ENCODE measurements at places on chromosomes 7 and 10. TPM values are rescaled to one million over a fixed set of nuclear protein-coding genes. Genes with fewer than 3 reads are reported as not detected.

GRCh38 chr10:120266022-120266421, 191.0 kb upstream of the PLPP4 start:
- no peak for DNase-seq

The STEAP1 gene
- 15.6 TPM for total RNA-seq

The SPDYE6 gene
- not detected for total RNA-seq

GRCh38 chr10:34437906-34438305, 377.2 kb downstream of the PARD3 start:
- no peak for DNase-seq

DNA sequence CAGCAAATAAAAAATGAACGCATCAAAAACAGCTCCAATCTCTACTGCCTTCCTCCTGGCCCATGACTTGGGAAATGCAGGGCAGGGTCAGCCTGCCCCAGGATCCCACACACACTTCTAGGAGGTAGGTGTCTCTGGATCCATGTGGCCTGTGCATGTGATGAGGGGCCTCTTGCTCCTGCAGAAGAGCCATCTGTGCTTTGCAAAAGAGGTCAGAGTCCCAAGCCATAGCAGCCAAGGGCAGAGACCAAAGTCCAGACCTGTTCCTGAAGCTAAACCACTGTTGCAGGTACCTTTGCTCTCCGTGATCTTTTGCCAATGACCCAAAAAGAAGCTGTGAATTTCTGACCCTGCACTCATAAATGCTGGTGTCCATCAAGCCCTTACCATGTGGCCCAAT, 57.1 kb downstream of the KCNMA1 start:
- no peak for DNase-seq

The OR6B1 gene
- not detected for total RNA-seq

DNA sequence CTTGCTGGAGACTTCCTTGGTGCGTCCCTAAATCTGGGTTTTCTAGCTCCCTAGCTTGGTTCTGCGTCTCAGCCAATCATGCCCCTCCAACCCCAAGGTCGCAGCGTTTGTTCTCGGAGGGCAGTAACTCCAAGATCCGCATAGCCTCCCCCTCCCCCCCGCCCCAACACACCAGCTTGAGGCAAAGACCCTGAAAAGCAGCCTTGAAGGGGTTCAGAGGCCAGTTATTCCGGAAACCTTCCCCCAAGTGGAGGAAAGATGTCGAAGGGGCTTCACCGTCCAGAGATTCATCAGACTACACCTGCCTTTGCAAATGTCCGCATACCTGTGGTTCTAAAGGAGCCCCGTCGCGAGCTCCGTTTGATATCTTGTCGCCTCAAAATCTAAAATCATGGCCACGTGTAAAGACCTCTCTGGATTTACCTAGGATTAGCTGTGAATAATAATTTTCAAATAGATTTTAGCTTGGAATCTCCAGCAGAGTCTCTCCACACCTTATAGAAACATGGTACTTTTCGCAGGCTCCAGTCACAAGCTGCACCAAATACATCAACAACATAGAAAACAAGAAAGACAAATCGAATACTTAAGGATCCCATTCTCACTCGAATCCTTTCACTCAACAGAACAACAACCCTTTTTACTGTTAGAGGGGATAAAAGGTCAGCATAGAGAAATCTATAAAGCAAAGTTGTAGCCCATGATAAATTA, 7.9 kb downstream of the DLX6 start:
- DNase-seq, result no peak

DNA sequence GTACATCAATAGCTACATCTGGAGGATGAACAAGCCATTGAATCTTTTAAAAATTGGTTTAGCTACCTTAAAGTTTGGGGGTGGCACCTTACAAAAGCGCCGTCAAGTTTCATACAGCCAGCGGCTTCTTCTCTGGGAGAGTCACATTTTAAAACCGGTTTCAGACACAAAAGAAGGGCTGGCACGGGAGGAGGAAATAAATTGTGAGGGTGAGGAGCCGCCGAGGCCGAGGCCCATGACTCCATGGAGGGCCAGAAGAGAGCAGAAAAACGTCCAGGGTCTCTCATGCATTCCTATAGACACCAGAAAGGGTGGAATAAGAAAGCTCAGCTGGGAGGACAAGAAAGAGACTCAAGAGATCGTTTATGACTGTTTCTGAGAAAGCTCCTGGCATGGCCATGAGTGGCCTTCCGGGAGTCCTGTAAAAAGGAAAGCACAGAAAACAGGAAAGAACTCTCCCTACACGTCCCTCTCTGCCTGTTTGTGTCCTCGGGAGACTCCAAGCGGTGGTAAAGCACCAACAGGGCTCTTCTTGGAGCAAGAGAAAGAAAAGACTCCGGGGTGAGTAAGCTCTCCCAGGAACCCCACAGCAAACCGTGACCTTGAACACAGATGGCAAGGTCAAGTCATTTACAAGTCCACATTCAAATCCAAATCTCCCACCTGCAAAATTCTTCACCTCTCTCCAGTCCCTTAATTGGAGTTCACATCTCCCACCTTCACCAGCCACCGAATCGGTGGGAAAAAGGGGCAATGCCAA, 1.8 kb downstream of the FRAT2 start:
- no peak for DNase-seq

DNA sequence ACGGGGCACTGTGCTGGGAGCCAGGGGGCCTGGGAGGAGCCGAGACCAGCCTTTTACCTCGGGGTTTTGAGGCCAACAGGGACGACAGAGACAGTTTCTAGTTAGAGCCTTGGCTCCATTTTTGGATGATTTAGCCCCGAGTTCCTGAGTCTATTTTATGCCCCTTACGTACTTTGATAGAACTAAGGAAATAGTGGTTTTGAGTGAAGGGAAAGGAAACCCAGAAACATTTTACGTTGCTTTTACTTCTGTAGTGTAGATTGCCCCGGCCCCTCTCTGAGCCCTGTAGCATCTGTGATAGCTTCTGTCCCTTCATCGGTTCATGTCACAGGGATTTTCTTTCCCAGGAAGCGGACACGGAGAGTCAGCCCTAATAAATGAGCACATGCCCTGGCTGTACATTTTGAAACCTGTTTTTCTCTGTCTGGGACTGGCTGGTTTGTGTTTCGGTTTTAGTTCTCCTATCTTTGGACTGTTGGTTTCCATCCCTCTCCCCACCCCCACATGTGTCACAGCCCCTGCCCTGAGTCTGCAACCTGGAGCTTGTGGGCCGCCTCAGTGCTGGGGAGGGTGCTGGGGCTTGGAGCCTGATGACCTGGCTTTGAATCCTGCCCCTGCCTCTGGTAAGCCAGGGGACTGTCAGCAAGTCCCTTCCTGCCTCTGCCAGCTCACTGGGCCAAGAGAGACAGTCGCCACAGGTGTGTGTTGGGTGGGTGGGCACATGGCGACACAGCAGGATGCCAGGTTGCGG, 6.9 kb upstream of the ORAI2 start:
- no peak for DNase-seq

The CRHR2 gene
- total RNA-seq, result not detected

DNA sequence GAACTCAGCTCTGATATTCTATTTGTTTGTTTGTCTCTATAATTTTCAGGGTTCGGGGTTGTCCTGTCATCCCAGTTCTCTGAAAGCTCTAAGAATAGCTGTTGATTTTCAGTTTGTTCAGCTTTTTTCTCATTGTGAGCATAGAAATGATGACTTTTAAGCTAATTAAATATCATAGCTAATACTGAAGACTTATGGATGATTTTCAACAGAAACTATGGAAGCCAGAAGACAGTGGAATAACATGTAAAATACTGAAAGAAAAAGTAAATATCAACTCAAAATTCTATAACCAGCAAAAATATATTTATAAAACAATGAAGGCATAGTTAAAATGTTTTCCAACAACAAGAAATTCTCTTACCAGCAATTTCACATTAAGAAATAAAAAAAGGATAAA, 96.4 kb upstream of the ETV1 start:
- DNase-seq, result no peak

GRCh38 chr7:27128776-27129728, 1.5 kb downstream of the HOXA4 start:
- no peak for DNase-seq

- DNase-seq, result no peak
Observed at GRCh38 chr7:158760936-158761335, 56.3 kb upstream of the NCAPG2 start.

GRCh38 chr7:31251441-31251840, 89.1 kb downstream of the NEUROD6 start:
- no peak for DNase-seq

DNA sequence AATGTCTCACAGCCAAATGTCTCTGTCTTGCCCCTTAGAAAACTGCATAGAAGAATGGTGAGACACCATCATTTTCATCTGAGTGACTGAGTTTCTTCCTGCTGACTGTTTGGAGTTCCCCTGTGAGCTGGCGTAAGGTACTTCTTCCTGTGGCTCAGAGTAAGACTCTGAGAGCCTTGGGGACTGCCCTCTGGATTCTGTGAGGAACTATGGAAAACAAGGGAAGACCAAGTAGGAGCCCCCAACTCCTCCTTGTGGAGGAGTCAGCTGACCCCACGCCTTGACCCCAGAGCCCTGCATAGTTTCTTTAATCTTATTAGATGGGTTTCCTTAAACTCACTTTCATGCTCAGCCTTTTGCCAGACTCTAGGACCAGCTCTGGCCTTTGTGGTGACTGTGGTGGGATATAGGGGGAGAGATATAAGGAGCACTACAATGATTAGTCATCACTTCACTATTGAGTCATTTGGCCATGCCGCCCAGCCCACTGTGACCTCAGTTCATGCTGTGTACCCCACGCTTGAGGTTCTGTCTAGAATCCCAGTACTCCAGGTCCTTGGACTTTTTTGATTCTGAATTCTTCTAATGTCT, 51.8 kb upstream of the FAM133B start:
- DNase-seq, result no peak

The NANOS1 gene
- 1.4 TPM for total RNA-seq

GRCh38 chr7:153943457-153943856, 108.7 kb upstream of the DPP6 start:
- no peak for DNase-seq

- DNase-seq, result no peak
Observed at GRCh38 chr7:78055599-78055998, 257.0 kb downstream of the PHTF2 start.

- DNase-seq, result no peak
Observed at GRCh38 chr10:121556918-121557573, 41.2 kb downstream of the FGFR2 start.

- no peak for DNase-seq
Observed at GRCh38 chr10:26211781-26212444, 4.7 kb upstream of the GAD2 start.

The COL17A1 gene
- total RNA-seq, result 0.49 TPM

- DNase-seq, result no peak
Observed at GRCh38 chr10:58436071-58436470, 50.9 kb downstream of the TFAM start.

The HOXA5 gene
- total RNA-seq, result 0.35 TPM

- no peak for DNase-seq
Observed at GRCh38 chr7:72032934-72033333, 379.2 kb downstream of the CALN1 start.

The LRRTM3 gene
- not detected for total RNA-seq

DNA sequence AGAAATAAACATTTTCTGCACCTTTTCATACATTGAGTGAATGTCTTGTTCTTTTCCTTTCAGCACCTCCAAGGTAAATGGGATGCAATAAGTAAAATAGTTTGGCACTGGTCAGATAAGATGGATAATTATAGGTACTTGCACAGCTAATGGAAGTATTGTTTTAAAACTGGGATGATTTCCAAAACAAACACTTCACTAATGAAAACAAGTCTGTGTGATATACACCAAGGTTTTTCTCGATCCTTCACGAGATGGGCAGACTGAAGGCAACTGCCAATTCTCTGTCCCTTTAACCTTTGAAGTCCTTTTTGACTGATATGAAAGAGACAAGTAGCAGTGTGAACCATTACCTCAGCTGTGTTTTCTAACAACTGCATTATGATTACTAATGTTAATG, 423.8 kb downstream of the GFRA1 start:
- no peak for DNase-seq

- no peak for DNase-seq
Observed at GRCh38 chr10:63713191-63714144, 192.3 kb downstream of the REEP3 start.

Data from thoracic aorta (tissue), 2 donors.